ENCODE measurements at places on chromosomes 11 and 22.

DNA sequence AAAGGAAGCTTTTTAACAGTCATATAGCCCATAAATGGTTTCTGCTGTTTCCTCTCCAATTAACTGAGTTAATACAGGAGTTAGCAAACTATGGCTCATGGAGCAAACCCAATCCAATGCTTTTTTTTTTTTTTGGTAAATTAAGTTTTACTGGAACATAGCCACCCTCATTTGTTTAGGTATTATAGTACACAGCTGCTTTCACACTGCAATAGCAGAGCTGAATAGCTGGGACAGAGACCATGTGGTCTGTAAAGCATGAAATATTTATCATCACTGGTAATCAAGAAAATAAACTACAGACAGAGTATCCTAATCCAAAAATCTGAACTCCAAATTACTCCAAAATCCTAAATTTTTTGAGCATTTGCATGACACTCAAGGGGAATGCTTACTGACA is 53.7 kb downstream of the RDX start:
- DNase-seq = no peak

GRCh38 chr11:46850829-46851380 is 4.8 kb upstream of the CKAP5 start:
- no peak for DNase-seq

DNA sequence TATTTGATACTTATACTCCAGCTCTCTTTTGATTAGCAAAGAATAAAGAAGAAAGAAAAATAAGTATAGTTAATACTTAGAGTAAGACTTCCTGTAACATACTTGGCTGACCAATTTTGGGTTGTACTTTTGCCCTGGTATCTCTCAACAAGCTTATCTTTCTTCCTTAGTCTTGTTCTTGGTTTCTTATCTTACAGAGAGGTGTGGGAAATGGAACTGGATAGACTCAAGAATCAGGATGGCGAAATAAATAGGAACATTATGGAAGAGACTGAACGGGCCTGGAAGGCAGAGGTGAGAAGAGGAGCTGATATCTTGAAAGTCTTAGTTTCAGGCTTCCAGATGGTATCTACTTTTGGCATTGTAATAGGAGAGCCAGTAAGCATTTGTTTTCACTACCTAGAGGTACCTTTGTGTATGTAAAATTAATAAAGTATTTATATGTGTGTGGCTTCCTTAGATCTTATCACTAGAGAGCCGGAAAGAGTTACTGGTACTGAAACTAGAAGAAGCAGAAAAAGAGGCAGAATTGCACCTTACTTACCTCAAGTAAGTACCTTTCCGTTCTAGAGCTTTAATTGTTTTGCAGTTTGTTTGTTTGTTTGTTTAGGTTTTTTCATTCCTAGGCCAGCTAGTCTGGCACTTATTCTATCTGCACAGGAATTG is 11.3 kb upstream of the BACE1-AS start:
- DNase-seq = peak; percentile 36

DNA sequence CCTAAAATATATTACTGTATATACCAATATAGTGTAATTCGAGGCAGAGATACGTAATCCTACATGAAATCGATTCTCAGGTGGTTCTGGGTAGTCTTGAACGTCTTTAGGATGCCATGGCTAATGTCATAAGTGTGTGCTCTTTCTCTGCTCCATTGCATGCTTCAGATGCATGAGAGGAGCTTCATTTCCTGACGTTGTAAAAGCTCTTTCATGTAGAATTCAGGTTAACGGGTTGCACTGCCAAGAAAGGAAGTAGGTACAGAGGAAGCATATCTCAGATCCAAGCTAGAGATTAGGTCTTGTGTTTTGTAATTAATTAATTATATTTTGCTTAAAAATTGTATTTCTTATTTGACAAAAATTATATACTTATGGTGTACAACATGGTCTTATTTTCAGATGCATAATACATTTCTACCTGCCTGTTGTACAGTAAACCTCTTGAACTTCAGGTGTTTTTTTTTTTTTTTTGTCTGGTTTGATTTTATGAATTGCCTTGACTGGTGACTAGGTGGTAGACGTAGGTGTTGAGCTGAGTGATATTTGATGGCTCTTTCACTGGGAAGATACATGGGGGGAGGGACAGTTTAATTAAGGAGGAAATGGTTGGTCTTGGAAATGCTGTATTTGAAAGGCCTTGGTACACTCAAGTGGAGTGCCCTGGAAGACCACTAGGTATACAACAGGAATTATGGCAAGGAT is 9.3 kb downstream of the NUP50 start:
- peak; percentile 58 for DNase-seq

GRCh38 chr11:111026241-111026640 is 219.3 kb upstream of the POU2AF2 start:
- DNase-seq = no peak

DNA sequence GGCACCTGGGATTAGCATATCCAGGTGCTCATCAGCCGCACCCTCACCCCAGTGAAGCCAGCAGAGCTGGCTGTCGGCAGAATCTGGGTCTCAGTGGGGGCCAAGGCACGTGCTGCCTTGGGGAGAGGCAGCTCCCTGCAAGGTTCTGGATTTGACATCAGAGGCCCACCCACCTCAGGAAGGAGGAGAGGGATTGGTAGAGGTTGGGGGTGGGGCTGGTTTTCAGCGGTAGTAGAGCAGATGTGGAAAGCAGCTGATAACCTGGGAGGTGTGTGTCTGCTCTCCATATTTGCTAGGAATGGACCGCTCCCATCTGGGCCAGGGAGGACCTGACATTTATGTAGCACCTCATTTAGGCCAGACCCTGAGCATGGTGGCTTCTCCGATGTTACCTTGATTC is 147.5 kb downstream of the GRIK4 start:
- no peak for DNase-seq

- no peak for DNase-seq
Observed at GRCh38 chr22:35089139-35089538, 23.2 kb downstream of the ISX start.

DNA sequence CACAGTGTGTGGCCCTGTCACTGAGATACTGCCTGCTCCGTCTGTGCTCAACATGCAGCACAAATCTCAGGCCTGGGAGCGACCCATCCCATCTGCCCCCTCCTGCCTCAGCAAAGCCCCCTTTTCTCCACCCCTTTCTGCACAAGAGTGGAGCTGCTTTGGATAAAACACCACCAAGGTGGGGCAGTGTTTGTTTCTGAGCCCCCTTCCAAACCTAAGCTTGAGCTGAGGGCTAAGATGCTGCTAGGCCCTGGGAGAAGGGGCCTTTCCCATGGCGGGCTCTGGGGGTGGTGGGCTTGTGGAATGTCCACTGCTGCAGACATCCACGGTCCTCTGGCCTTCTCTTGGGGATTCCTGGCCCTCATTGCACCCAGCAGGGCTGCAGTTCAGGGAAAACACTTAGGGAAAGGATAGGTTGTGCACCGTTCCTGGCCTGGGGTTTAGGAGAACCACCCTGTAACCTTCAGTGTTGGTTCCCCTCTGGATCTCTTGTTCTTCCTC is 594.1 kb downstream of the TBC1D22A start:
- DNase-seq = no peak

DNA sequence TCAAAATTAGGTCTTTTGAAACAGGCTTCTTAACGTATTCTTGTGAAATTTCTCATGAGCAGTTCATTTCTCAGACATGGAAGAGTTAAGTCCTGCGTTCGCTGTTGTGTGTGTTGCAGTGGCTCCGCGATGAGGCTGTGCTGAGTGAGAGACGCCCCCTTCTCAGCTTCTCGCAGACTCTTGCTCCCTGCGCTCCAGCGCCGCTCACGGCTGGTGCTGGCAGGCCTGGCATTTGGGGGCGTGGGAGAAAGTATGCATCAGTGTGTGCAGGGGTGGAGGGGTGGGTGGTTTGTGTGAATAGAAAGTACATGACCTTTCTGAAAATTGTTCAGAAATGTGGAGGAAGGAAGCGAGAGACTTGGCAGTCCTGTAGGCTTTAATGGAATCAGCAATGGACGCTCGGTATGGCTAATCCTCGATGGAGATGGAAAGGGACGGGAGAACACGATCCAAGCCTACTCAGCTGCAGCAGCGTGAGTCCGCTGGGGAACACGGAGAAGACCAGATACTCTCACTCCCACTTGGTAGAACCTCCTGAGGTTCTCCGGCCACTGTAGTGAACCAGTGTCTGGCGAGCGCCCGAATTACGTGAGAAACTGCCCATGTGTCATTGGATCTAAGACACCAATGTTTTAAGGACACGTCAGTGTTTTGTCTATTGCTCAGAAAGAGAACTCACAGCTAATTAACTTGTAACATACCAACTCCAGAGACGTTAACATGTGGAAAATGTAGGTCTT is 5.9 kb downstream of the TAB1 start:
- no peak for DNase-seq

GRCh38 chr11:74135127-74135840 is 35.5 kb downstream of the C2CD3 start:
- DNase-seq = no peak

GRCh38 chr11:113828191-113828590 is 47.2 kb downstream of the USP28 start:
- no peak for DNase-seq

DNA sequence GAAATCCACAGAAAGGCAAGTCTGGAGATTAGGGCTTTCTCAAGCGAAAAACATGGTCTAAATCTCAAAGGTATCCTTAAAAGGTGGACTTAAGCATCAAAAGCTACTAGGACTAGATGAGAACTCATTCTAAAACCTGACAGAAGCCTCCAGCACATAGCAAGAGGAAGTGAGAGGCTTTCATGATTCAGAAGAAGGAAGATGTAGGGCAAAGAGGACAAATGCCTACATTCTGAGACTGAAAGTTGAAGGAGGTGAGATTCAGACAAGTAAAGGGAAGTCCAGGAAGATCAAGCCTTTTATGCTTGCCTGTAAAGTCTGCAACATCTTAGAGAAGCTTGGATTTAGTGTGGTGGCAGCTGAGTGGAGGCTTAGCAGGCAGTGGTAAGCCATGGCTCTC is 98.9 kb downstream of the PGR start:
- no peak for DNase-seq

- no peak for DNase-seq
Observed at GRCh38 chr22:45328822-45329529, 19.2 kb downstream of the FAM118A start.

All from CD4-positive, alpha-beta T cell treated with Interleukin-12 subunit alpha and Interleukin-12 subunit beta, for 1 hour (primary cell).